Progenitor cell of endocrine pancreas (in vitro differentiated cells): ENCODE measurements at places on chromosomes 1 and 21. TPM values are rescaled to one million over a fixed set of nuclear protein-coding genes. Genes with fewer than 3 reads are reported as not detected.

The DUSP10 gene
- 9.3 and 10.2 TPM in 2 replicates for total RNA-seq

The RAB42 gene
- total RNA-seq = 0.65 and 2.1 TPM in 2 replicates

The AUNIP gene
- total RNA-seq = 4.7 and 5.9 TPM in 2 replicates

The GPA33 gene
- total RNA-seq = not detected in 2 replicates

The PPFIA4 gene
- total RNA-seq = 0.87 and 1.2 TPM in 2 replicates

DNA sequence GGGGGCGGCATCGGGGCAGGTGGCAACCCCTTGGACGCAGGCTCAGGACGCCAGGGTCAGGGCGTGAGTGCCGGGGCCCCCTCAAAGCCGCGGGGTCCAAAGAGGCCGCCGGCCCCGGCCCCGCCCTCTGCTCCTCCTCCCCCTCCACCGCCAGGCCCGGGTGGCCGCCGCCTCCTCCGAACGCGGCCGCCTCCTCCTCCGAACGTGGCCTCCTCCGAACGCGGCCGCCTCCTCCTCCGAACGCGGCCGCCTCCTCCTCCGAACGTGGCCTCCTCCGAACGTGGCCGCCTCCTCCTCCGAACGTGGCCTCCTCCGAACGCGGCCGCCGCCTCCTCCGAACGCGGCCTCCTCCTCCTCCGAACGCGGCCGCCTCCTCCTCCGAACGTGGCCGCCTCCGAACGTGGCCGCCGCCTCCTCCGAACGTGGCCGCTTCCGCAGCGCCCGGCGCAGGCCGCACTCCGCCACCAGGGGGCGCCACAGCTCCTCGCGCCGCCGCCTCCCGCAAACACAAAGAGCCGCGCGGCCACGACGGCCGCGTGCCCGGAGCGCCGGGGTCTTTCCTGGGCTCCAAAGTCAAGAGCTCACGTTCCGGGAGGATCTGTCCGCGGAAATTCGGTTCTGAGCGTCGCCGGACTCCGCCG lies 19.3 kb upstream of the SAMD11 start:
- peak; percentile 88 for DNase-seq
- peak overlapping the region; percentile 72 for H3K4me3 ChIP-seq
- H3K36me3 ChIP-seq = no peaks in the 10 kb centered on the region
- peaks cover 5% of the 10 kb centered on the region for H3K4me1 ChIP-seq
- no peak overlapping the region for H3K27ac ChIP-seq

DNA sequence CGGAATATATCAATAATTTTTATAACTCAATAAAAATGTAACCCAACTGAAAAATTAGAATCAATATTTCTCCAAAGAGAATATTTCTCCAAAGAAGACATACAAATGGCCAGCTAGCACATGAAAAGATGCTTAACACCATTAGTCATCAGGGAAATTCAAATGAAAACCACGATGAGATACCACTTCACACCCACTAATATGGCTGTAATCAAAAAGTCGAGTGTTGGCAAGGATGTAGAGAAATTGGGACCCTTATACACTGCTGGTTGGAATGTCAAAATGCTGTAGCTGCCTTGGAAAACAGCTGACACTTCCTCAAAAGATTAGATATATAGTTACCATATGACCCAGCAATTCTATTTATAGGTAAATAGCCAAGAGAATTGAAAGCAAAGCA lies 133.0 kb downstream of the GPR52 start:
- no peak overlapping the region for H3K27ac ChIP-seq
- no peaks in the 10 kb centered on the region for H3K4me1 ChIP-seq
- H3K4me3 ChIP-seq = no peak overlapping the region
- DNase-seq = no peak

DNA sequence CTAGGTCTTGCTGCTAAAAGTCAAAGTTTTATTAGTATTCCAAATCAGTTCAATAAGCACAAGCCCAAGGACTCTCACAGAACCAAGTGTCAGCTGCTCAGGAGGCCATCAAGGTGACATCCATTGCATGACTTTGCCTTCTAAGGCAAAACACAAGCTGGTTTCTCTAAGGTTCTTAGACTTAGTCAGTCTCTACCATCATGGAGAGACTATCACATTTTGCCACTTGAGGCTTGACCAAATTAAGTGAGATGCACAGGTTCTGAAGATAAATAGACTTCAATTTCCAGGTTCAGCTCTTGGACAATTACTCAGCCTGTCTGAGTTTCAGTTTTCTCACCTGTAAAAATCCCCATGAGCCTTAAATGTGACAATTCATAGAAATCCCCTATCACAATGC lies 29.0 kb downstream of the TRIT1 start:
- no peaks in the 10 kb centered on the region for H3K27me3 ChIP-seq
- H3K36me3 ChIP-seq = peaks cover 17% of the 10 kb centered on the region
- no peak for DNase-seq
- no peak overlapping the region for H3K27ac ChIP-seq
- peaks cover 13% of the 10 kb centered on the region for H3K4me1 ChIP-seq

DNA sequence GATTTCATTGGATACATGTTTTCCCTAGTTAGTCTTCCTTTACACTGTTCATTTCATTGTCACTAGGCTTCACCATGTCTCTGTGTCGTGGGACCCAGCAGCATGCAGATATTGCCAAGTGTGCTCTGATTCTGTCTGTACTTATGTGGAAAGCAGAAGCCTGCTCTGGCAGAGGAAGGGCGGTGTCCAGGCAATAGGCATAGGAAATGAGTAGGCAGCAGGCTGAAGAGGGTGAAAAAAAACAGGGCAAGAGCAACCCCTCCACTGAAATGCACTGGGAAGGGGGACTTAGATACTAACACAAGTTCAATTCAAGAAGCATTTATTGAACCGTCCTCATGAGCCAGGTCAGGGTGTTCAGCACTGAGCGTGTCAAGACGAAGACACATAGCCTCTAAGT lies 85.2 kb upstream of the VAV3 start:
- DNase-seq = no peak
- H3K27ac ChIP-seq = peak overlapping the region; percentile 57
- no peaks in the 10 kb centered on the region for H3K36me3 ChIP-seq

DNA sequence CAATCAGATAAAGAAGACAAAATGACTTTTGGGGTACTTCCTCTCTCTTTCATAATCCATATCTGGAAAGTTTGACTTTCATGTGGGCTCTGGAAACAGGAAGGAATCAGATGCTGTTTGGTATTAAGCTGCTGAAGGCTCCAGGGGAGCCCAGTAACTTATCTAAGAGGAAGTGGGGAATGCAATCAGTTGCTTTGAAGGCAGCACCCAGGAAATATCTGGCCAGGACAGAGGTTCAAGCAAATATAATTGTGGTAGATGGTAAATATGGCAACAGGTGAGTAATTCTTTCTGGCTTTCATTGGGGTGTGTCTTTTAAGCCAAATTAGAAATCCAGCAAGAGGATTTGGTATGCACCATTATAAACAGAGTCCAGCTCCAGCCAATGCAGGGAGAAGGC lies 44.4 kb downstream of the COLGALT2 start:
- H3K4me3 ChIP-seq = no peak overlapping the region
- H3K36me3 ChIP-seq = no peaks in the 10 kb centered on the region
- H3K27me3 ChIP-seq = no peaks in the 10 kb centered on the region
- peaks cover 23% of the 10 kb centered on the region for H3K4me1 ChIP-seq
- H3K27ac ChIP-seq = no peak overlapping the region
- DNase-seq = no peak

DNA sequence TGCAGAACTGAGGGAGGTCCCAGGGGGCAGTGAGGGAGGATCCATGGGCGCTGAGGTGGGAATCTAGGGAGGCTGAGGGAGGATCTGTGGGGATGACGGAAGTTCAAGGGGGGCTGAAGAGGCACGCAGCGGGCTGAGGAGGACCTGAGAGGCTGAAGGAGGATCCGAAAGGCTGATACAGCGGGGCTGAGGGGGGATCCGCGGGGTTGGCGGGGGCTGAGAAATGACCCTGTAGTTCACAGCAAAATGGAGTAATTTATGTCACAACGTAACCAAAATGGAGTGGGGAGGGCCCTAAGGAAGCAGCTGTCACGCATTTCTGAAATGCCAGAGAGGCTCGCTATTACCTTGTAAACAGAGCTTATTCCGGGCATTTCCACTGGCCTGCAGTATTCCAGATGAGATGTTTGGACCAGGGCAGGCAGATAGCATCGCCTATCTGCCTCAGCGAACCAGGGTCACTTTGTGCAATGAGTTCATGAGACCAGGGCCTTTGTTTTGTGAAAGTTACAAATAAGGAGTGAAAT lies 926 bp upstream of the MRPL55 start:
- peaks cover 3% of the 10 kb centered on the region for H3K36me3 ChIP-seq
- H3K27ac ChIP-seq = peak overlapping the region; percentile 98
- H3K27me3 ChIP-seq = no peaks in the 10 kb centered on the region
- peak overlapping the region; percentile 93 for H3K4me3 ChIP-seq
- H3K4me1 ChIP-seq = peaks cover 12% of the 10 kb centered on the region
